ENCODE measurements at places on chromosomes 3 and 15.

- DNase-seq = no peak
These were observed 49.4 kb downstream of the CRYBG3 start for GRCh38 chr3:97871186-97871585.

DNA sequence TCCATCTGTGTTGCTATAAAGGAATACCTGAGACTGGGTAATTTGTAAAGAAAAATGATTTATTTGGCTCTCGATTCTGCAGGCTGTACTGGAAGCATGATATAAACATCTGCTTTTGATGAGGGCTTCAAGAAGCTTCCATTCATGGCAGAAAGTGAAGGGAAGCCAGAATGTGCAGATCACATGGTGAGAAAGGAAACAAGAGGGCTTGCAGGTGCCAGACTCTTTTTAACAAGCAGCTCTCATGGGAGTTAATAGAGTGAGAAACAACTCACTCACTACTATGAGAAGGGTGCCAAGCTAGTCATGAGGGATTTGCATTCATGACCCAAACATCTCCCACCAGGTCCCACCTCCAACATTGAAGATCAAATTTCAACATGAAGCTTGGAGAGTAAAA lies 247.2 kb downstream of the ZIC4 start:
- DNase-seq = no peak

DNA sequence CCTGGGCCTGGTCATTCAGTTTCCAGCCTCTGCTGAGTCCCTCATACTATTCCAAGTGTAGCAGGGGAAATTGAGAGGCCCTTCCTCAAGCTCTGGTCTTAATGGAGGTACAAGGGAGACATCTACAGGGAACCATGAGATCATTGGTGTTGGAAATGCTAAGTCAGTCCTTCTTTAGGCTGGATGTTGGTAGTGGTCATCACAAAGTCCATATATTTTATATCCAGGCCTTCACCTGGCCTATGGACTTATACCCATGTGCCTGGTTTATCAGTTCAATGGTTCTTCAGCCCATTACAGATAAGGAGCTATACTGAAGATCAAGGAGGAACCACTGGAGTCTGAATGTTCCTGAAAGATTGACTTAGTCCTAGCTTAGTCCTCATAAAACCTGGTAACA lies 135.0 kb downstream of the STAG1 start:
- peak; percentile 87 for DNase-seq

DNA sequence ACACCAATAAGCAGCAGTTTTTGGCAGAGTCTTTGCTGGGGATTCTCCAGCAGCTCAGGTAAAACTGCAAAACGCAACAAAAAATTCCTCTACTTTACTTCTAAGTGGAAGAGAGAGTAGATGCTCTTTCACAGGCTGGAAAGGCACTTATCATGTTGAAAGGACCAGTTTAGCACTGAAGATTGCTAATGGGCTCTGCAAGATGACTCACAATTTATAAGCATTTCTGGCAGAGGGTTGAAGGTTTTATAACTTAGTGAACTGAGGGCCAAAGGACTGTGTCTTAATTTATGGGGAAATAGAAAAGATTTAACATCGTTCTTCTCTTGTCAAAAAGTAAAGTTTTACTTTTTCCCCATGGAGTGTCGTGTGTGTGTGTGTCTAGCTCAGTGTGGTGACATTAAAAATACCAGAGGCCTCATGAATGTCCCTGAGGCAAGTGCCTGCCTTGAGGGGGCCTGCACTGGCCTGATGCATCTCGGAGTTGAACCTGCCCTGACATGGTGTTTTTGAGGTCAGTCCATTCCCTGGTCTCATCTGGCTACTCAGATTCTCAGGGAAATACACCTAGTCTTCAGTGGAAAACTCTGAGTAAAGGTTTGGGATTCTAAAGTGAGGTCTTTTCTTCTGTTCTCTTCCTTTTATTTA lies 1092.0 kb downstream of the NAALADL2 start:
- no peak for DNase-seq

- DNase-seq = no peak
These were observed 699.9 kb upstream of the ZNF385D start for GRCh38 chr3:22450786-22451400.

DNA sequence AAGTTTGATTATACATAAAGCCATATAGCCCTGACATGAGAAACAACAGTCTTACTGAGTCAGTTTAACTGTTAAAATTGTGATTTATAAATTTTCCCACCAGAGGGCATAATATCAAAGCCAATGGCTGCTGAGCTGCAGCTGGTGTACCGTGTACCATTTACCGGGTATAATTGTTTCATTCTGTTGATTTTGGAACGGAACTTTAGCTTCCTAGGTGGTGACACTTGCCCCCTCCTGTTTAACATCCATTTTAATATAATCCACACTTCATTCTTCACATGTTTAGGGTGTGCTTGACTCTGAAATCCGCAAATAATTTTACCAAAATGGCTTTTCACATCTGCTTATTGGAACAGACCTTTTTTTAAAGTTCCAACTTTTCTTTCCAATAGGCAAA lies 72.8 kb downstream of the SLC9A9 start:
- peak; percentile 20 for DNase-seq

- no peak for DNase-seq
These were observed 24.2 kb downstream of the B3GNT5 start for GRCh38 chr3:183277260-183277659.

DNA sequence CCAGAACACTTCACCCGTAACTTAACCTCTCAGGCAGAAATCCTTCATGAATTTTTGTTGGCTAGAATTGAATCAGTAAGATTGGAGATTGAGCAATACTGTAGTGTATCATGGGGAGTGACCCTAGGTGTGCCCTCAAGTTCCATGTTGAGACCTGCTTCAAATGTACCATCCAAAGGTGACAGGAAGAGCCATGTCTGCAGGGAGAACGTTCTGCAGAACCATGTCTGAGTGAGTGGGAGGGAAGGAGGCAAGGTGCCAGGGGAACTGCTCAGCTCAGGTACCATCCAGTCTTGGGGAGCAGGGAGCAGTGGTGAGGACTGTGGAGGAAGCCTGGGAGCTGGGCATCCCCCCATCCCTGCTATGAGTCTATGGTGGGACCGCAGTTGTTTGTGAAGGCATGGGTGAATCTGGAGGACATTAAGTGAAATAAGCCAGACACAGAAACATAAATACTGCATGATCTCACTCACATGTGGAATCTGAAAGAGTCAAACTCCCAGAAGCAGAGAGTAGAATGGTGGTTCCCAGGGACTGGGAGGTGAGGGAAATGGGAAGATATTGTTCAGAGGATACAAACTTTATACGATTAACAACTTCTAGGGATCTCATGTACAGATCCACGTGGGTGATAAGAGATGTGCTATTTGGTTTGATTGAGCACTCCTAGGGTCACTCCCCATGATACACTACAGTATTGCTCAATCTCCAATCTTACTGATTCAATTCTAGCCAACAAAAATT lies 23.3 kb downstream of the CFAP161 start:
- DNase-seq = no peak

DNA sequence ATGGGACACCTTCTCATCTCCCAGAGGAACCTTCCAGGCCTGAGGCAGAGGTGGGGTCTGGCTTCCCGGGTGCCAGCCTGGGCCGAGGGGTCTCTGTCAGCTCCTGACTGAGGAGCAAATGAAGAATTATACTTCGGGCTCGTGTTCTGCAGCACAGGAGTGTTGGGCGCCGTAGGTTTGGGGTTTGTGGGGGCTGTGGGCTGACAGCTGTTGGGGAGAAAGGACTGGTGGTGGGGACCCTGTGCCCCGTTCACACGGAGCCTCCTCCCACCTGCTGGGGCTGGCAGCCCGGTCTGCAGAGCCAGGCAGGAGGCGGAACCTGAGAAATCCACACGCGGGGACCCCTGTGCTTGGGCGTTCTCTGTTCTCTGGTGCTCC lies 59.7 kb downstream of the ADAMTS7 start:
- no peak for DNase-seq

DNA sequence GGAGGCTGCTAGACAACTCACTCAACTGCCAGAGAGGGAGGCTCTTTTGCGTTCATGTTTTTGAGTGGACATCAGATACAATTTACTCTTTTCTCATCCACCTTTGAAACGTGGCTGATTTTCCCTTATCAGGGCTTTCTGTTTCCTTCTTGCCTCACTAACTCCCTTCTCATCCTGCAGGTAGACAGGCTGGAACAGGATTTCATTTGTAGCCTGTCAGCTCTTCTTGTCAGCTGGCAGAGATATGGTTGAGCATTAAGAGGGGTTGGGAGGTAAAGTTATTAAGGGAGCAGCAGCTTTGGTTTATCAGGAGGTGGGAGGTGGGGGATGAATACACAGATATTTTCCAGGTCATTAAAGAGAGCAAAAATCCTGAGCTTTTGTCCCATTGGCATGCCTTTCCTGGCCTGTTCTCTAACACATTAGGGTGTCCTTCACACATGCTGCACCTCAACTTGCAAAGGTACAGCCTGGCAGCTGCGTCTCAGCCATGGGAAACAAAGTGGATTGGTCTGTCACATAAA lies 73.5 kb downstream of the PPM1L start:
- no peak for DNase-seq

- DNase-seq = no peak
These were observed 317.1 kb downstream of the MEX3B start for GRCh38 chr15:81728726-81729125.

DNA sequence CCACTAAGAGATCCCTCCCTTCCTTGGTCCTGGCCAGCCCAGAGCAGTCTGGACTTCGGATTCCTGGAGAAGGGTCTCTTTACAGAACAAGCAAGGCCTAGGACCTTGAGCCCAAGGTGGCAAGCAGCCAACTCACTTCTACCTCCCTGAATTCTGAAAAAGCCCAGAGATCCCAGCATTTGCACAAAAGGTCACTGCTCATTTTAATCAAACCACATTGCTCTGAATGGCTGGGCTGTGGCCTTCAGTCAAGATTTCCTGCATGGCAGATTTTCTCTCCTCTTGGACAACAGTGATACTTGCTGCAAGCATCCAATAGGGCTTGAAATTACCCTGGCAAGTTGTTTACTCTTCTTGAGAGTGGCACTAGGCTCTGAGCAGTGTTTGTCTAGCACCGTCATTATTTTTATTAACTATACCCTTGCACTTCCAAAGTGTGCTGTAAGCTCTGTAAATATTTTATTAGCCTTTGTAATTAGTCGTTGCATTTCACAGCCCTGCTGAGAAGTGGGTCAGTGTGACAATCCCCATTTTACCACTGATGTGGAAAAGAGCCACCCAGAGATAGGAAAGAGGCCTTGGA lies 274.7 kb upstream of the CTNNB1 start:
- peak; percentile 45 for DNase-seq

DNA sequence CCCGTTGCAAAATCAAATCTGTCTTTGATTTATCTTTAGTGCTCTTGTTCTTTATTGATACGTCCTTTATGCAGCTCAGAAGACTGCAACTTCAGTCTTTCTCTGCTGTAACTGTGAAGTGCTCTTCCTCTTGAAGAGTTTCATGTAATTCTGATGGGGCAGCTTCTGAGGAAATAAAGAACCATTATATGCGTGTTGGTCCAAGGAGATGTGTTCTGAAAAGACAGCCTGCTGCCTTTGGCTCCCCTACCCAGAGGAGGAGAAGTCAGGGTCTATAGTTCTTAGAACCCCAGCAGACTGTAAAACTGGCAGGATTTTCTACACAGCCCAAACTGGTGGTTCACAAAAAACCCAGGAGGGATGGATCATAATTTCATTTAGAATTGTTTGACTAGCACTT lies 22.4 kb upstream of the ABHD10 start:
- DNase-seq = no peak

DNA sequence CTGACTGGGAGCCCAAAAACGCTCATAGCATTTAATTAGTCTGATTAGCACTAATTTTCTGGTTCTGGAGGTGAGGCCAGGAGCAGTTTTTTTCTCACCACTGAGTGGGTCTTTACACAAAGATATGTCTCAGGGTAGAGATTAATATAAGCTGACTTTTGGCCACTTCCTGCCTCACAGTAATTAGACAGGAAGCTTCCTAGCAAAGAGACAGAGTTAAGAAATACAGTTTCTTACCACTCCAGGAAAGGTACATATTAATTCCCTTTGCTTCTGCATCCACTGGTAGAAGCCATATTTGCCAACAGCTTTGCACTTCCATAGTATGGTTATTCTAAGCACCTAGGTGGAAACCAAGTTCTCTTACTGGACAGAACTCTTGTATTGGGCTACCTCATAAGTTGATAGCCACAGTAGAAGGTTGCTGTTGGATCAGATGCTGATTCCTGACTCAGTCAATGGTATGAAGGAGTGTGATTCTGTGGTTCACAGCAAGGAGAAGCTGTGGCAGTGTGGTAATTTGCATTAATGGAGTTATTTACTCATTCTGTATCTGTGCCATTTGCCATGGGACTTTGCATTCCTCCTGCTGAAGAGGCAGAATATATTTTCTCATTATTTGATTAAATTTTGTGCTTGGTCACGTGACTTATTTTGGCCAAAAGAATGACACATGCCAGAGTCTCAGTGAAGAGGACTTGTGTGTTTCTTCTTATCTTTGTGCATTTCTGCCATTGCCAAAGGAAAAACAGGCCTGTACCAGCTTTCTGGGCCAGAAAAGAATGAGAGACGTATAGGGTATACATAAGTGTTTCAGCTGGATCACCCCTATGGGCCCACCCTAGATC lies 17.5 kb upstream of the ZBTB20 start:
- DNase-seq = no peak

GRCh38 chr15:51879555-51879954 lies 50.1 kb downstream of the TMOD3 start:
- no peak for DNase-seq

DNA sequence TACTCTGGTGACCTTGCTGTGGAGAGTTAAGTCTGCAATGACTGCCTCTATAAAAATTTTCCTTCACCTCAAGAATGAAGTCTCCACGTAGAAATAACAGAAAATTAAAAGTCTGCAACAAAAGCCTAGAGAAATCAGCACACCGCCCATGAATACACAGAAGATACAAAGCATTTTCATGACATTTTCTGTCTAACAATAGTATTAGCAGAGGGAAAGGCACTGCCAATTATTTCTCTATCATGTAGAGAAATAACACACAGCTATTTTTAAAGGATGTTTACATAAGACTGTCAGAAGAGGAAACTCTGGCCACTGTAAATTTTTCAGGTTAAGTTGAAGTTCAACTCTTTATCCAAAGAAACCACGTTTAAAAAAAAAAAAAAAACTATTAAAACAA lies 80.8 kb downstream of the GSK3B start:
- no peak for DNase-seq

- no peak for DNase-seq
These were observed 10.3 kb downstream of the RHOV start for GRCh38 chr15:40863660-40864270.

All from small intestine (tissue), 16 donors.